Motor neuron (in vitro differentiated cells): ENCODE measurements at places on chromosomes 3 and 15. TPM values are rescaled to one million over a fixed set of nuclear protein-coding genes. Genes with fewer than 3 reads are reported as not detected.
A peak's percentile ranks its signal among the peaks of the same experiment; 100 is the strongest.

DNA sequence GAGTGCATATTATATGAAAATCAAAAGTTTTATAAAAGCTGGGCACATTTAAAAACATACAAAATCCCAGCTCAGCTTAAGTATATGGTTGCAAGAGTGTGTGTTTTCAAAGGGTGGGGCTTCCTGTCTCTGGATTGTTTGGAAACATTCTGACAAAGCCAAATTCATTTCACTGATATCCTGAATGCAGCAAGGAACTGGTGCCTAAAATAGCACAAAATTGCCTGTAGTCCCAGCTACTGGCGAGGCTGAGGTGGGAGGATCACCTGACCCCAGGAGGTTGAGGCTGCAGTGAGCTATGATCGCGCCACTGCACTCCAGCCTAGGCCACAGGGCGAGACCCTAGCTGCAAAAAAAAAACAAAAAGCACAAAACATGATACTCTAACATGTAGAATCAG is 13.0 kb upstream of the TJP1 start:
- peak; percentile 95 for ATAC-seq

DNA sequence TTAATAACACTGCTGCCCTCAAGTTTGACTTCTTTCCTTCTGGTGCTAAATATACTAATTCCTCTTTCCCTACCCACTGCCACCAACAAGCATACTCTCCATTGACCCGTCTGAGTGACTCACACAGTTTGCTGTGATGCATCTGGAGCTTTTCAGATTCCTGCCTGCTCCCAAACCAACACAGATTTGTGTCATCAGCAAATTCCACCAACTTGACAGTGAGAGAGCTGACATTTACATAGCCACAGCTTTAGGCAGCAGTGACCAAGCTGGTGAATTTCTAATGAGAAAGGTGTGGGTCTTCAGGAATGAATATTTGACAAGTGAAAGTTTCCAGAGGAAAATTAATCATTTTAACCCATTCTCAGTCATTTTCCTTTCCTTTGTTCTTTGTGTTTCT is 96.5 kb upstream of the PRICKLE2 start:
- ATAC-seq = peak; percentile 99

DNA sequence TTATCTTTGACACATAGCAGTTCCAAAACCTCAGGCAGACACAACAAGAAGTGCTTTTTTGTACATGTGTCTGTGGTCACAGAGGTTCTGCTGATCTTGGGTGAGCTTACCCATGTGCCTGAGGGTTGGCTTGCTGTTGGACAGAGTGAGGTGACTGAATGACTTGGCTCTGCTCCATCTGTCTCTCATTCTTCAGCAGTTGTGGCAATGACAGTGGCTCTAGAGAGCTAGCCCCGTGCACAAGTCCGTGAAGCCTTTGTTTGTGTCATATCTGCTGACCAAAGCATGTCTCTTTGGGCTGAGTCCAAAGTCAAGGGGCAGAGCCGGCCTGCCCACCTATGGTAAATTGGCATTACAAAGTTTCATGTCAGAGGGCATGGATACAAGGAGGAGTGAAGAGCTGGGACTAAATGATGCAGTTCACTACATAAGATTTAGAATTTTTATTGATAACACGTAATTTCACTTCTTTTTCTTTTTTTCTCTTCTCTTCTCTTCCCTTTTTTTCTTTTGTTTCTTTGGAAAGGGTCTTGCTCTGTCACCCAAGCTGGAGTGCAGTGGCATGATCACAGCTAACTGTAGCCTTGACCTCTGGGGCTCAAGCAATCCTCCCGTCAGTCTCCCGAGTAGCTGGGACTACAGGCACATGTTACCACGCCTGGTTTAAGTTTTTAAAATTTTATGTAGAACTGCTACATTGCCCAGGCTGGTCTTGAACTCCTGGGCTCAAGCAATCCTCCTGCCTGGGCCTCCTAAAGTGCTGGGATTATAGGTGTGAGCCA is 77.9 kb downstream of the ITPR1 start:
- ATAC-seq = no peak

DNA sequence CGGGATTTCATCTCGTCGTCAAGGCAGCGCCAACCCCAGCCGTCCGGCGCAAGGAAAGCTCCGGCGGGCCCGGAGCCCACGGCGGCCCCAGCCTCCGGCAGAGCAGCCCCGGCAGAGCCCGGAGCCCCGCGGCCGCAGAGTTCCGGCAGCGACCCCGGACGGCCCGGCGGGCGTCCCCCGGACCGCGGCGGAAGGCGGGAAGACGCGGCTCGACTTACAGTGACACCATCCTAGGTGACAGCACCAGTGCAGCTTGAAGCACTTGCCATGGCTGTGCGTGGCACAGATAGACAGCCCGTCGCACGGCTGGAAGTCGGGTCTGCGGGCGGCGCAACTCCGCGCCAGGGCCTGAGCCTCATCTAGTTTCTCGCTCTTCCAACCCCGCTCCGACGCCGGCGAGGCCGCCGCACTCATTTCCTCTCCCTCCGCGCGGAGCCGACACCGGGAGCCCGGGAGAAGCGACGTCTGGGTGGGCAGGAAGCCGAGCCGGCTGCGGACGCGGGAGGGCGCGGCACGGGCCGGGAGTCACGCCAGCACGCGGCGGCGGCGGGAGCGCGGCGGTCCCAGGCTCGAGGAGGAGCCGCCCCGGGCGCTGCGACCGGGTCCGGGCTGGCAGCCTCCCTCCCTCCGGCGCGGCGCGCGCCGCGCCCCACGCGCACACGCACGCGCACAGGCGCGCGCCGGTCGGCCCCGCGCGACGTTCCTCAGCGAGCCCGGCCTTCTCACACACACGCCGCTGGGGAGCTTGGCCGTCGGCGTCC is at the start of gene C3orf70:
Gene C3orf70 (minus strand): TSS at position 651 of the 761 bp plus-strand sequence. CDS start 237 bp downstream, at position 414.
- peak; percentile 76 for ATAC-seq

GRCh38 chr15:73996939-73997338 is 2.4 kb downstream of the PML start:
- ATAC-seq = no peak

DNA sequence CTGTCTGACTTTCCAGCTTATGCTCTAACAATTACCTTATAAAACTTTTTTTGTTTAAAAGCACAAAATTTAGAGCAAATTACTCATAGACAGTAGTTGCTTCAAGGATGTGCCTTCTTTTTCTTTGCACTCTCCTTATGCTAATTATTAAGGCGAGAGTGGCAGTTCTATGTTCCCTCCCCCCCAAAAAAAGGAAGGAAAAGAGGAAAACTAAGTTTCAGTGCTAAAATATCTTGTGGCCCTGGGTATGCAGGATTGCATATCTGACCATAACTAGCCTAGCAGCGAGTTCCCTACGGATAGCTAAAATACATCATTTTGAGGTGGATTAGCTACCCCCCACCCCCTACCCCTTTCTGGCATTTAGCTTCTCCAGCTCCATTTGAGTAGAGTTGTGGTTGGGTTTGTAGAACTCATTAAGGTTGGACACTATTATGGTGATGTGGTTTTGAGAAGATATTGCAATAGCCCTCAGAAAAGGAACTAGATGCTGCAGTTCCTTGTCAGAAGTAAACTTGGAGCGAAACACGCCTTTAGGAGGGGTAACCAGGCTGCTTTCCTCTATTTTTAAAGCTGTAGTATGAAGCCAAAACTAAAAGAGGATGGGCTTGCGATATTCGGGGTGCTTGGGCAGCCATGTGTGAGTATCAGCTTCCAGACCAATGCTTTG is 174.6 kb downstream of the AKAP13 start:
- no peak for ATAC-seq

DNA sequence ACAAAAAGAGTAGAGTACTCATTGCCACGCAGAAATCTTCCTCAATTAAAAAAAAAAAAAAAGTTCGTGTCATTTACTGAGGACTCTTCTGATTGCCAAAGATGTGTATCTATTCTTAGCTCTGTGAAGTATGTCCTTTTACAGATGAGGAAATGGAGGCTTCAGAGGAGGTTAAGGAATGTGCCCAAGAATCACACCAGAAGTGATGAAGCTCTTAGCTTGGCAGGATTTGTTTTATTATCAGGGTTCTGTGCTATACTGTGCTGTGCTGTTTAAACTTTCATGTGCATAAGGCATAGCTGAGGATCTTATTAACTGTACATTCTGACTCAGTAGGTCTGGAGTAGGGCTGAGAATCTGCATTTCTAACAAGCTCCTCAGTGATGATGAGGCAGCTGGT is 665.2 kb upstream of the ADAMTS9 start:
- ATAC-seq = no peak

- ATAC-seq = peak; percentile 71
Observed at GRCh38 chr15:55782901-55783300, 39.9 kb upstream of the PRTG start.

- no peak for ATAC-seq
Observed at GRCh38 chr15:62706317-62706716, 336.2 kb upstream of the TPM1 start.

DNA sequence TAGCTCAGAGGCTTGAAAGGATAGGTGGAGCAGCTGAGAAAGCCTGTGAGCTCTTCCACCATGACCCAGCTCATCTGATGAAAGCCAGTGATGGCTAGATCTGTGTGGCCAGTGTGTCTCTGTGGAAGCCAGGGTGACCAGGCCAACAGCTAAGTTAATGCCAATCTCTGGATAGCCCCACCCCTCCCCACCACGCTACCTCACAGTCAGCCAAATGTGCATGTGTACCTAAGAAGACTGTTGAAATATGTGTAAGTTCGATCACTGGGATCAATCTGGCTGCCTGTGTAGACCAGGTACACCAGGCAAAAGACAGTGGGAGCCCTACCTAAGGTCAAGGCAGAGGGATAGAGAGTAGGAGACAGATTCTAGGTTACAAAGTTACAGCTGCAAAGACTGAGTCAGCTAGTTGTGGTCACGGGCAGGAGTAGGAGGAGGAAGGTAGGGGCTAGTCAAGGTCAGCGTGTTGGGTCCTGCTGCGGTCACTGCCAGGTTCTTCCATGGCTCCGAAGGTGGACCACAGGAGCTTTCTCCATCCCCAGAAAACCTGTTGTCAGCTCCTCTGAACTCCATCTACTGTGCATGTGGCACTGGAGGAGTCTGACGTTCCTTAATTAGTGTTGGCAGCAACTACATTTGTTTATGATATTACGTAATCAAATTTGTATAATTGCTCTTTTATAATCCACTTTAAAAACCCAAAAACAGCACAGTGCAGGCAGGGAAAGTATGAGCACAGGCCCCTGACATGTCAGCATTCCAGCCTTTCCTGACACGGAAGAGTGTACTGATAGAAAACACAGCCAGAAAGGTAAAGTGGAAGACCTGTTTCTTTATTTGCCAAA is 318.0 kb downstream of the CLSTN2 start:
- no peak for ATAC-seq

- no peak for ATAC-seq
Observed at GRCh38 chr3:194095464-194095863, 40.5 kb upstream of the HES1 start.

DNA sequence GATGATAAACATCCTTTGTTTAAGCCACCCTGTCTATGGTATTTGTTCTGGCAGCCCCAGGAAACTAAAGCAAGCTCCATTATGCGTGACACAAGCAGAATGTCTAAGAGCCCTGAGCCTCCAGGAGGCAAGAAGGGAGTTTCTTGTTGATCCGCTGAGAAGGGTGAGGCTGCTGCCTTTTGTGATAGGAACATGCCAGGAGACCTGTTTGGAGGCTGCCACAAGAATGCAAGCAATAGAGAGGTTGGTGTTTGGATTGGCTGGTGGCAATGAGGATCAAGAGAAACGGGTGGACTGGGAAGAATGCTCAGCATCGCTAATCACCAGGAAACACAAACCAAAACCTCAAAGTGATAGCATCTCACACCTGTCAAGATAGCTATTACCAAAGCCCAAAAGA is 104.8 kb downstream of the ASB7 start:
- no peak for ATAC-seq

DNA sequence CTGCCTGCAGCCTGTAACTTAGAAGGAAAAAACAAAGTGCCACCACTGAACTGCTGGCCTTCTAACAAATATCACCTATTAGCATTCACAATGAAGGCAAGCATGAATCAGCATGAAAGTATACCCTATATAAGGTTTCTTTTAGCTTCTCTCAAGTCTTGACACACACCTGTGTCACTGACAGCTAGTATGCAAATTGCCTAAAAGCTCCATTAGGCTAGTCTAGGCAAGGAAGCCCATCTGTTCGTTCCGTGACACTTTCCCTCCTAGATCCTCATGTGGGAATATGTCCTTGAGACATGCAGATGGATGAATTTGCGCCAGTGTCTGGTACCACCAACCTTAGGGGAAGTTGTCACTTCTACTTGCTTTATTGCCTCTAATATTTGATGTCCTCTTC is 129.3 kb downstream of the RBMS3 start:
- no peak for ATAC-seq

The PRRT3 gene
- 3.1 and 4.3 TPM in 2 replicates for total RNA-seq

The BRPF1 gene
- 12.2 and 13.7 TPM in 2 replicates for total RNA-seq

The RPP14 gene
- total RNA-seq = 15.7 and 16.4 TPM in 2 replicates

The SI gene
- 0.04 TPM in 1 of 2 replicates, not detected in the other for total RNA-seq

The SAMMSON gene
- total RNA-seq = 0.36 and 0.52 TPM in 2 replicates

The STRA6 gene
- total RNA-seq = 35.0 and 38.6 TPM in 2 replicates

The GAP43 gene
- total RNA-seq = 111 and 119 TPM in 2 replicates

The BUB1B gene
- 32.3 and 39.0 TPM in 2 replicates for total RNA-seq

The PRTG gene
- 65.0 and 67.8 TPM in 2 replicates for total RNA-seq

The PLA2G4D gene
- total RNA-seq = 0.31 TPM in 1 of 2 replicates, not detected in the other

The CHL1 gene
- total RNA-seq = 0.40 and 1.5 TPM in 2 replicates
